ENCODE measurements at places on chromosomes 7 and 10.

DNA sequence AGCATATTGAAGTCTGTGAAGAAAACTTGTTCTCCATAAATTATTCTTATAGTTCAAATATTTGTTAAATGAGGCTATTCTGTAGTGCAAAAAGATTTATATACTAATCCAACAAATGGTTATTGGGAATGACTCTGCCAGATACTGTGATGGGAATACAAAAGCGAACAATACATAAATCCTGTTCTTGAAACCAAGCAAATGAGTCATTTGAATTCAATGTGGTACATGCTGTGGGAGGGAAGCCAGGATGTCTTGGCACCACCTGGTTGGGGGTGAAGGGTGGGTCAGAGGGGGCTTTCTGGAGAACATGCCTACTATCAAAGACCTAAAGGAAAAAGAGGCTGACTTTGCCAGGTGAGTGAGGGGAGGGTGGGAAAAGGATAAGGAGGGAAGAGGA is 594.2 kb downstream of the CALN1 start:
- H3K36me3 ChIP-seq, result no peaks in the 10 kb centered on the region
- no peak overlapping the region for H3K27ac ChIP-seq
- no peaks in the 10 kb centered on the region for H3K27me3 ChIP-seq
- no peaks in the 10 kb centered on the region for H3K4me1 ChIP-seq

DNA sequence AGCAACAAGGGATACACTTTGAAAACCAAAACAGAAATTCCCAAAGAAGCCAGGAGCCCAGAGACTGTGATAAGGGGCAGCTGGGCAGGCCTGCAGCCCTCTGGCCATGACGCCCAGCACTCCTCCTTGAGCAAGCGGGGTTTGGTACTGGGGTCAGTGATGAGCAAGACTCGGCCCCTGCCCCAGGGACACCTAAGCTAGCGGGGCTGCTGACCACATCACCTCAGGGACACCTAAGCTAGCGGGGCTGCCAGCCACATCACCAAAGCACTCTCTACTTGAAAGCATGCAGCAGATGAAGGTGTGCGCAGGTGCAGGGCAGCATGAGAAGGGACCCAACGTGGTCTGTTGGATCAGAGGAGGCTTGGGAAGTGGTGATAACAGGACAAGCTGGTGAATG is 108.0 kb upstream of the PPP2R2D start:
- H3K4me1 ChIP-seq, result no peaks in the 10 kb centered on the region
- peaks cover 4% of the 10 kb centered on the region for H3K27me3 ChIP-seq
- no peak overlapping the region for H3K4me3 ChIP-seq

DNA sequence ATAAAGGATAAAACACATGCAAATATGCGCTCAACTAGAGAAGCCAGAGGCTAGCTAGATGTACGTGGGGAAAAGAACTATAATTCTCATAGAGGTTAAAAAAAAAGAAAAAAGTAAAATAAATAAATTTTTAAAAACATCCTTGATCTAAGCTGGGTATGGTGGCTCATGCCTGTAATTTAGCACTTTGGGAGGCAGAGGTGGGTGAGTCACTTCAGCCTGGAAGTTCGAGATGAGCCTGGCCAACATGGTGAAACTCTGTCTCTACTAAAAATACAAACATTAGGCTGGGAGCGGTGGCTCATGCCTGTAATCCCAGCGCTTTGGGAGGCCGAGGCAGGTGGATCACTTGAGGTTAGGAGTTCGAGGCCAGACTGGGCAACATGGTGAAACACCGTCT is 18.6 kb upstream of the HSPA12A start:
- H3K27me3 ChIP-seq, result peaks cover 8% of the 10 kb centered on the region
- no peak for DNase-seq
- no peak overlapping the region for H3K4me3 ChIP-seq
- H3K27ac ChIP-seq, result no peak overlapping the region
- no peaks in the 10 kb centered on the region for H3K4me1 ChIP-seq

GRCh38 chr10:113239566-113240350 is 289.7 kb downstream of the TCF7L2 start:
- no peaks in the 10 kb centered on the region for H3K4me1 ChIP-seq
- H3K27me3 ChIP-seq, result peaks cover 2% of the 10 kb centered on the region
- no peaks in the 10 kb centered on the region for H3K36me3 ChIP-seq
- DNase-seq, result no peak
- H3K4me3 ChIP-seq, result no peak overlapping the region

GRCh38 chr7:66016131-66016461 is 34.1 kb upstream of the GUSB start:
- DNase-seq, result no peak
- peaks cover 11% of the 10 kb centered on the region for H3K27me3 ChIP-seq
- H3K4me1 ChIP-seq, result no peaks in the 10 kb centered on the region
- H3K4me3 ChIP-seq, result no peak overlapping the region
- H3K36me3 ChIP-seq, result no peaks in the 10 kb centered on the region
- no peak overlapping the region for H3K27ac ChIP-seq

DNA sequence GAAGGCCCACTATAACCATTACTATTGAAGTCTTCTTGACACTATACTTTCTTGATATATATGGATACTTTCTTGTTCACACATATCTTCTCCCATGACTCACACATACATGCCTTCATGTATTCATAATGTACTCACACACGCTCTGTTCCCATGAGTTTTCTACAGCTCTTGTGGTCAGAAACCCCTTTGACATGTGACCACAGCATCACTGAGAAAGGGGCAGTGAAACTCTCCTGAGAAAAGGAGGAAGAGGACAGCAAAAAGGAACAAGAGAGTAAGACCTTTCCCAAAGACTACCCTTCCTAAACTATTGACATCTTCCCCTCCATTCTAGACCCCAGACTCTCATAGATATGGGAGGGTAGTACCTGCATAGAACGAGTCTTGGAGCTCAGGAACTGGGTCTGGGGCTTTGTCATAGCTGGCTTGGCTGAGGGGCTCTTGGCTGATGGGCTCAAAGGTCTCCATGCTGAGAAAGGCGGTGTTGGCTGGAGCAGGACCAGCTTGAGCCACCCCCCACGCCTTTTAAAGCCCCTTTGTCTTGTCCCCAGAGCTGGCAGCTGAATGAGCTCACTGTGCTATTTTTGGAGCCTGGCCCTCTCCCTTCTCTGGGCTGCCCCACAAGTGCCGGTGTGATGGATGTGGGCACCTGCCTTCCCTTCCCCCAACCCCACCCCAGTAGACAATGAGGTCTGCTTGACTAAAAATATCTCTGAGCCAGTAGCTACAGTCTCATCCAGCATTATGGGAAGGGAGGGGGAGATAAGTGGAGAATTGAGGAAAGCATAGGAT is 5.1 kb downstream of the SYNPO2L start:
- H3K36me3 ChIP-seq, result no peaks in the 10 kb centered on the region
- no peak overlapping the region for H3K4me3 ChIP-seq
- no peaks in the 10 kb centered on the region for H3K4me1 ChIP-seq
- no peak overlapping the region for H3K27ac ChIP-seq

- DNase-seq, result no peak
- H3K27me3 ChIP-seq, result no peaks in the 10 kb centered on the region
- H3K4me1 ChIP-seq, result no peaks in the 10 kb centered on the region
- no peak overlapping the region for H3K4me3 ChIP-seq
- H3K36me3 ChIP-seq, result no peaks in the 10 kb centered on the region
Observed at GRCh38 chr10:119406137-119406536, 136.4 kb downstream of the RGS10 start.

- H3K4me1 ChIP-seq, result peaks cover 15% of the 10 kb centered on the region
- no peak overlapping the region for H3K4me3 ChIP-seq
- no peaks in the 10 kb centered on the region for H3K36me3 ChIP-seq
- peaks cover 10% of the 10 kb centered on the region for H3K27me3 ChIP-seq
- DNase-seq, result no peak
- no peak overlapping the region for H3K27ac ChIP-seq
Observed at GRCh38 chr7:117090791-117091190, 137.5 kb downstream of the ST7 start.

GRCh38 chr10:67788028-67788886 is 49.7 kb downstream of the DNAJC12 start:
- no peaks in the 10 kb centered on the region for H3K27me3 ChIP-seq
- H3K4me1 ChIP-seq, result peaks cover 53% of the 10 kb centered on the region
- H3K36me3 ChIP-seq, result peaks cover 2% of the 10 kb centered on the region
- H3K4me3 ChIP-seq, result peak overlapping the region; percentile 70
- DNase-seq, result peak; percentile 65

DNA sequence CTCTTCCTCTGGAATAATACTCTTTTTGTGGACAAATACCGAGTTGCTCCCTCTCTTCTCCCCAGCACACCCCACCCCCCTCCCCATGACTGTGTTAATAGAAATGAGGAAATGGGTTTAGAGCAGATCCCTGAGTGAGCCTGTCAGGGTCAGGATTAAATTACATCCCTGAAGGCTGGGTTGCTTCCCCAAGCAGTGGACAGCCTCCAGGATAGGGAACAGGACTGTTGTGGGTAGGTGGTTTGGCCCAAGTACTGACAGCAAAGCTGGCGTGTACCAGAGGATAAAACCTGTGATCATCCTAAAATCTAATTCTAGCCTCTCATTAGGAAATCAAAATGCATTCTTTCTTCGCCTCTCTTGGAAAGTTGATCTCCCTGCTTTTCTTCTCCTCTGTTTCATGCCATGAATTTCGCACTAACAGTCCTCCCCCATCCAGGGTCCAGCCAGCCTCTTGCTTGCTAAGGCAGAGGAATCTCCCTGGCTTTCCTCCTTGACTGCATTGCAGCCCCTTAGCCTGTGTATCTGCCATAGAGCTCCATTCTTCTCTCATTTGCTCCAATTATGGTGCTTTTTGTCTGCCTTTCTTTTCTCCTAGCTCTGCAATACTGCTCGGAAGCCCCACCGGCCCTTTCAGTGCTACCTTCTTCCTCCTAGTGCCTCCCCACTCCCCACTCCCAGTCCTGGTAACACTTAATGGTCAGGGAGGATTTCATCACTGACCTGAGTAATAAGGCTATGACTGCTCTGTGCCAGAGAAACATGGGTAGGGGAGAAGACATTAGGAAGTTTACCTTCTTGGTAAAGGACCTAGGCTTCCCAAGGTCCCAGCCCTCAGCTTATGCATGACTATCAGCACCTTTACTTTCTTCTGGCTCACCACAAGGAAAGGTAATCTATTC is 8.4 kb downstream of the LRRC4 start:
- no peaks in the 10 kb centered on the region for H3K27me3 ChIP-seq
- no peak overlapping the region for H3K27ac ChIP-seq
- no peak for DNase-seq
- H3K4me3 ChIP-seq, result no peak overlapping the region
- H3K36me3 ChIP-seq, result peaks cover 12% of the 10 kb centered on the region

DNA sequence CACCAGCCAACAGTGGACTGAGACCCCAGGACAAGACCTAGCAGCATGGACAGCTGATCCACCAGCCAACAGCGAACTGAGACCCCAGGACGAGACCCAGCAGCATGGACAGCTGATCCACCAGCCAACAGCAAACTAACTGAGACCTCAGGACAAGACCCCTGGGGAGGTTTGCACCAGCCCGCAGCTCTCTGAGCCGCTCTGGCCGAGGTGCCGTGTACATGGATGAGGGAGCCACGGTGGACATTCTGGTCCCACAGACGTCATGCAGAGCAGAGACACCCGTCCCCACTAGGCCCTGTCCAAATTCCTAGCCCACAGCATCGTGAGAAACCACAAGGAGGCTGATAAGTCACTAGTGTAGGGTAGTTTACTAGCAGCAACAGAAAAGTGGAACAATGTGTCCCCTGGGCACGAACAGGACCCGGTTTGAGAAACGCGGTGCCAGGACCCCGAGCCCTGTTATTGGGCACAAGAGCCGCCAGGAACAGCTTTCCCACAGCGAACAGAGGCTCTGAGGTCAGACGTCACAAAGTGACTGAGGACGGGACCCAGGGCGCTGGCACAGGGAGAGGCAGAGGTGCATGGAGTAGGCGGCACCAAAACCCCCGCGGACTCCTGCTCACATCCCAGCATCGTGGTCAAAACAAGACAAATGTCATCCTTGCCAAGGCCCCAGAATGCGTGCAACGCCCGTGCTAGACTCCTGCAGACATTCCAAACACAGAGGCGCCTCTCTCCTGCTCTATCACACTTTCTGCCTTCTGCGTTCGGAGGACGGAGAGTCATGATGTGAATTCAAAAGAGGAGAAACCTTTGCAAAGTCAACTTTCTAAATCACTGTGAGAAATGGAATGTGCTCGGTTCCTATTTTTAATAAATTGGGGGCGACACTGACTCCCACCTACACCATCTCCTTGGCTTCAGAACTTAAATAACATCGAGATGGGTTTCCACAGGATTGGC is 8.1 kb downstream of the STK32C start:
- no peaks in the 10 kb centered on the region for H3K36me3 ChIP-seq
- H3K4me3 ChIP-seq, result no peak overlapping the region
- peaks cover 8% of the 10 kb centered on the region for H3K27me3 ChIP-seq
- DNase-seq, result no peak
- H3K27ac ChIP-seq, result no peak overlapping the region

DNA sequence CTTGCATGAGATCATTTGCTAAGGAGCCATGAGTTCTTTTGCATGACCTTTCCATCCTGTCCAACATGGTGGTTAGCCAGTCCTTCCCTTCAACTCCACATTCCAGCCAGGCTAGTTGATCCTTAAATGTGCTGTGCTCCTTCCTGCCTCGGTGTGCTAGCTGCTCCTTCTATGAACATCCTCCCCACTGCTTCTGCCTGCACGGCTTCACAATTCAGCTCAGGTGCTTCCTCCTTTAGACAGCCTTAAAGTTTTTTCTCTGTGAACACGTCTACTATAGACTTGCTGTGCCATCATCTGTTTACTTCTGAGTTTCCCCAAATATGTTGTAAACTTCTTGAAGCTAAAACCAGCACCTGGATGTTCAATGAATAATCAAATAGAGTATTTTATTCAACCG is 95.5 kb downstream of the OTUD1 start:
- H3K4me1 ChIP-seq, result peaks cover 41% of the 10 kb centered on the region
- H3K36me3 ChIP-seq, result peaks cover 9% of the 10 kb centered on the region
- no peaks in the 10 kb centered on the region for H3K27me3 ChIP-seq
- no peak for DNase-seq
- no peak overlapping the region for H3K4me3 ChIP-seq

DNA sequence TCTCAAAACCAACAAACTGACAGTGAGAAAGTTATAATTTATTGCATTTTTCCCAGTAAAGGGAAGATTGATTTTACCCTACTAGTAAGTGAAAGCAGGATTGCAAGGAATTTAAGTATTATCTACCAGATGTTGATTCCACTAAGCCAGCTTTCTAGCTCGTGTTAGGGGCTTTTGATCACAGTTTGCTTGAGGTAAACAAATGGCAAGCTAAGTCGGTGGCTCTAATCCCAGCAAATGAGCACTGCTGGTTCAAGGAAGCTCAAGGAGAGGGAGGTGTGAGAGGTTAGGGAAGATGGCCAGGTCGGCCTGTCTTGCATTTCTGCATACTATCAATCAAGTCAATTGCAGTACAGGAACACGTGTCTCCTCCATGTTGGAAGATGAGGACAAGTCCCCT is 448.7 kb upstream of the POM121L12 start:
- no peak overlapping the region for H3K4me3 ChIP-seq
- no peak for DNase-seq
- H3K36me3 ChIP-seq, result no peaks in the 10 kb centered on the region
- H3K27me3 ChIP-seq, result no peaks in the 10 kb centered on the region
